CD4-positive, CD25-positive, alpha-beta regulatory T cell (primary cell): ENCODE measurements at places on chromosomes 13 and 19. TPM values are rescaled to one million over a fixed set of nuclear protein-coding genes. Genes with fewer than 3 reads are reported as not detected.

Gene KLK3
- total RNA-seq = not detected

DNA sequence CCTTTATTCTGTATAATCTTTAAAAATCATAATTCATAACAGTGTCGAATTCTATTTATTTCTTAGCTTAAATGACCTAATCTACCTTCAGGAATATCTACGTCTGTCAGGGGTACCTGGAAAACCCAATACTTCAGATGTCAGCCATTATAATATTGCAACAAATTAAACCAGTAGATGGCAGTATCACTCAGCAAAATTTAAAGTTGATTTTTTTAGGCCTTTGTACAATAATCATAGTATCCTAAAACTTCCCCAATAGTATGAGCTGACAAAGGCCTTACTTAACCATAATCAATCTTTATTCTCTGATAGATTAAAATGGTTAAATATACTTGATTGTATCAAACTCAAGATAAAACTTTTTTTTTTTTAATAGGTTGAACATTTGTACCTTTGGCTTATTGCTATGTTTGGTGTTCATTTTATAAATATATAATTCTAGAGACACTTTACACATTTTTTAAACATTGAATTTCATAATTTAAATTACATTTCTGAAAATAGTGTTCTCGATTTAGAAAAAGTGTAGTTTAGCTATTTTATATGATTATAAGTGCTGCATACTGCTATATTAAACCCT is 830.2 kb upstream of the SPRY2 start:
- H3K27ac ChIP-seq = no peak overlapping the region
- H3K4me3 ChIP-seq = no peak overlapping the region
- H3K4me1 ChIP-seq = no peaks in the 10 kb centered on the region
- no peaks in the 10 kb centered on the region for H3K36me3 ChIP-seq

DNA sequence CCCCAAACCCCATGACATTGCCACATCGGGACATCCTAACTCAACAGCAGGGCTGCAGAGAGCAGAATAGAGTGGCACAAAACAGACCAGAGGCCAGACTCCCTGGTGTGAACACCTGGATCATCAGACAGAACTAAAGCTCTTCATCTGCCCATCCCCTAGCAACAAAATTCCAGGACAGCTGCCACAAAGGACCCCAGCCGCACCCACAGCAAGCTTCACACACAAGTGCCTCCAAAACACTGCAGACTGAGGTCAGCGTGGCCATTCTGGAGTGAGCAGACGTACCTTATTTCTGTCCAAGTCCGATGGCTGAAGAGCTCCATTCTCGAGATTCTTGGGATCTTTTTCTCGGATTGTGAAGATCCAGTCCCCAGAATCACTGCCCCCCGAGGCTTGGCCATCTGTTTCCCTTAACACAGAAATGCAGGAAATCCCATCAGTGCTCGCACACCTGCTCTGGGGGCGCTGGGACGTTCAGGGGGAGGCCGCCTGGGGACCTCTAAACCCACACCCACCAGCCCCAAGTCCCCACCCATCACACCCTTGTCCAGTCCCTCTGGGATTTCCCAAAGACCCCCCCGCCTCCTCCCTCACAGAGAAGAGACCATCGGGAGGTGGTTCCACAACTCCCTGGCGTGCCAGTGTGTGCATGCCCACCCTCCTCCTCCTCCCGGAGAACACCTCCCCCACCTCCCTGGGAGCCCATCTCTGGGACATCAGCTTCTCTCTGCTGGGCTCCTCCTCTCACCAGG is 115.2 kb downstream of the STK24 start:
- peaks cover 90% of the 10 kb centered on the region for H3K36me3 ChIP-seq
- no peak overlapping the region for H3K27ac ChIP-seq
- H3K4me3 ChIP-seq = no peak overlapping the region
- H3K4me1 ChIP-seq = no peaks in the 10 kb centered on the region
- no peaks in the 10 kb centered on the region for H3K27me3 ChIP-seq

Gene GNG8
- total RNA-seq = not detected

Gene SIGLEC12
- total RNA-seq = not detected

DNA sequence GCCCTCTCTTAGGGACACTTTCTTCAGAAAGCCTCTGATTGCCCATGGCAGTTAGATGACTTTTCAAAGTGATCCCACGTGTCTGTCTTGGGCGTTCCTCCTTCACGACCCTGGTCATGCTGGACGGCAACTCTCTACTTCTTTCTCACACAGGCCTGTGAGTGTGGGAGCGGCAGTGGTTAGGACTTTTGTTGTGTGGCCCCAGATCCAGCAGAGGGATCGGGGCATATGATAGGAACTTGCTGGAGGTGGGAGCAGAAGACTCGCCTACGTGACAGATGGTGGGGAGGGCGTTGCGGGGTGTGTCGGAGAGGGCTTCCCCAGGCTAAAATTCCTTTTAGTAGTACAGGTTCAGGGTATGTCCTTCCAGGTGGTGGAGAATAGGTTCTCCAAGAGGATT is 289.5 kb upstream of the MAB21L1 start:
- H3K36me3 ChIP-seq = no peaks in the 10 kb centered on the region
- H3K27me3 ChIP-seq = no peaks in the 10 kb centered on the region
- no peaks in the 10 kb centered on the region for H3K4me1 ChIP-seq
- no peak for DNase-seq
- no peak overlapping the region for H3K27ac ChIP-seq

DNA sequence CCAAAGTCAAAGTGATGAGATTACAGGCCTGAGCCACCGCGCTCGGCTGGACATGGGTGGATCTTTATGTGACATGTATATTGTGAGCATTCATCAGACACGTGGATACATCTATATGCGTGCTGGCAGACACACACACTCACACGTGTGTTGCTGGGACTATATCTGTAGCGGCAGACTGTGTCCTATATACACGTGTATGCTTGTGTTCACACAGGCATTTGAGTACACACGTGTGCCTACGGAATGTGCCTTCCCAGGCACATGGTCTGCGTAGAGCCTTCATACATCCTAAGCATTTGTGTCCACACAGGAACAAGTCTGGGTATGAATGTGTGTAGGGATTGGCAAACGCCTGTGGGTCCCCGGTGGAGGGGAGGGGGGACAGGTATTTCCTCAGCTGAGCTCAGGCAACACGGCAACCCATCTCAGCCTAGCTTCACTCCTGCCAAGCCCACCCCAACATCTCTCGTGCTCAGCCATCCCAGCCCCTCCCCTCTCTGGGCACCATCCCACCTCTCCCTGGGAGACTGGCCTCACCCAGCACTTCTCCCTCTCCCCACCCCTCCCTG is 2.6 kb downstream of the UNC13A start:
- H3K4me3 ChIP-seq = no peak overlapping the region
- H3K27me3 ChIP-seq = peaks cover 27% of the 10 kb centered on the region
- DNase-seq = no peak
- peaks cover 19% of the 10 kb centered on the region for H3K4me1 ChIP-seq
- H3K27ac ChIP-seq = no peak overlapping the region

GRCh38 chr13:111217641-111218040 is 102.5 kb downstream of the ARHGEF7 start:
- DNase-seq = no peak
- no peaks in the 10 kb centered on the region for H3K27me3 ChIP-seq
- no peak overlapping the region for H3K4me3 ChIP-seq
- no peaks in the 10 kb centered on the region for H3K4me1 ChIP-seq

Gene GPR12
- not detected for total RNA-seq
